Stromal cell of bone marrow (primary cell): ENCODE measurements at places on chromosomes 2 and 18.
A peak's percentile ranks its signal among the peaks of the same experiment; 100 is the strongest.

GRCh38 chr2:159380685-159381239 lies 94.3 kb upstream of the WDSUB1 start:
- no peak for DNase-seq

DNA sequence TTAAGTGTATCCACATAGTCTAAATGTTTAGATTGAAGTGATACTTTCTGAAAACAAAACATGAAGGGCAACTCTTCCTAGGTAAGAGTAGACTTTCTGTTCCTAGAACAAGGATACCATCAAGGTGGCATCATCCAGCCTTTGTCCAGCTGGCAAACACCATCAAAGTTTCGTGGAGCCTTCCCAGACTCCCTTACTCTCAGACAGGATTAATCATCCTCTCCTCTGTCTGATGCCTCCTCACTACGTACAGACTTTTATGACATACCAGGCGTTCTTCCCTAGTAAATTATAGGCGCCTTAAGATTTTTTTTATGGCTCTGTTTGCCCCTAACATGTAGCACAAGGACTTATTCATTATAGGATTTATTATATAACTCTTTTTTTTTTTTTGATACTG lies 29.4 kb upstream of the ASNSD1 start:
- DNase-seq: no peak

DNA sequence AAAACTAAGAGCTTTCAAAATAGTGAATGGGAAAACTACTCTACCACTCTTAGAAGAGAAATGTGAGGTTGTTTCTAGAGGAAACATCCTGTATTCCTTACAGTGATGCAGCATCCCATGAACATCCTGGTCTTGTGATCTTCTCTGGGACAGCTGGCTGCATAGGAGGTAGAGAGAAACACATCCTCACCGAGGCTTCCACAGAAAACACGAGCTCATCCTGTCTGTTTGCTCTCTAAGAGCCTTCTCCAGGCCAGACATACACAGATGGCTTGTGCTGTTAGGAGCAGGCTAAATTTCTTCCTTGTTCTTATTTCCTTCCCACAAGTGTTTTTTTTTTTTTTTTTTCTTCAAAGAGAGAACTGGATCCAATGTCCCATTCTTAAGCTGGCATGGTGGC lies 14.7 kb upstream of the FZD7 start:
- no peak for DNase-seq

- peak; percentile 90 for DNase-seq
These were observed 159.4 kb downstream of the COPS8 start for GRCh38 chr2:237244976-237245646.
